ENCODE measurements at places on chromosomes 2 and 18.

GRCh38 chr2:42787788-42788477 lies 4.5 kb downstream of the HAAO start:
- DNase-seq = no peak

- no peak for DNase-seq
These were observed 516.7 kb downstream of the ERBB4 start for GRCh38 chr2:212021947-212022346.

DNA sequence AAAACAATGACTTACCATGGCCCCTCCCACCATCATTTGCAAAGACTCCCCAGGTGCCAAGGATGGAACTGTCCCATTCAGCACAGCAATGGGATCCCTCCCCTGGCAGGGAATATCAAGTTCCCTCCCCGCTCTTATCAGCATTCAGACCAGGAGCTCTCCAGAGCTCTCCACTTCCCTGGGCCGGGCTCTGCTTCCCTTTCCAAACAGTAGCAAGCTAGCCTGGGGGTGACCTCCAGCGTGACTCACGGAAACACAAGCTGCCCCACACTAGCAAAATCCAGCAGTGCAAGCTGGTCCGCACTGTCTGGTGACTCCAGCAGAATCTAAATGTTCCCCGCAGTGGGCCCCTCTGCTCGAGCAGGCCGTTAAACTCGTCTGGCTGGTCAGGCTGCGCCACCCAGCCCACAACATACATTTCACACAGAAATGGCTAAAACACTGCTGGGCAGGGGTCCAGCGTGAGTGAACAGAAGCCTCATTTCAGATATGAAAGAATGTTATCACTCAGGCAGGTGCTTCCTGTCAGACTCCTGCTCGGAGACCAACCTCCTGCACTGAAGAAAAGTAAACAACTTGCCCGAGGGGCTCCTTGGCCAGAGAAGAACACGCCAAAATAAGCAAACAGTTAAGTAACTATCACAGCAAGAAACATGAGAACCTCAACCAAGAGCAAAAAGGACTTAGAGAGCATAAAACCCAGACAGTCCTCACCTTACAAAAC lies 33.9 kb downstream of the STAT1 start:
- DNase-seq = no peak

DNA sequence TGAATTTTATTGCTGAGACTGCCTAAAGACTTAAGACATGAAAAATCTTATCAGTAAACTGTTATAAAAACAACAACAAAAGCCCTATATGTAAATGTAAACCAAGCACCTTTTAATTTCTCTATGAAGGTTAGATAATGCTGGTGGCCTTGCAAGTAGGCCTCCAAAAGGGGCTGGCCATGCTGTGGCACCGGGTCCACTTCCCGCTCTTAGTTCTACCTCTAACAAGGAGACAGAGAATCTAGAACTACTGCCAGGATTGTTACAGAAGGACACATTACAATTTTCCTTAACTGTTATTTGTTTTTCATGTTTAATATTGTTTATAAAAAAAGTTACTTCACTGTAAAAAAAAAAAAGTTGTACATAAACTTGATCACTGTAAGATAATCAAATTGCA lies 49.0 kb downstream of the UGP2 start:
- no peak for DNase-seq

GRCh38 chr2:70258532-70258875 lies 567 bp downstream of the PCYOX1 start:
- DNase-seq = no peak

GRCh38 chr18:56460581-56460980 lies 177.8 kb downstream of the TXNL1 start:
- no peak for DNase-seq

GRCh38 chr2:88220718-88221117 lies 50.6 kb downstream of the THNSL2 start:
- DNase-seq = no peak

DNA sequence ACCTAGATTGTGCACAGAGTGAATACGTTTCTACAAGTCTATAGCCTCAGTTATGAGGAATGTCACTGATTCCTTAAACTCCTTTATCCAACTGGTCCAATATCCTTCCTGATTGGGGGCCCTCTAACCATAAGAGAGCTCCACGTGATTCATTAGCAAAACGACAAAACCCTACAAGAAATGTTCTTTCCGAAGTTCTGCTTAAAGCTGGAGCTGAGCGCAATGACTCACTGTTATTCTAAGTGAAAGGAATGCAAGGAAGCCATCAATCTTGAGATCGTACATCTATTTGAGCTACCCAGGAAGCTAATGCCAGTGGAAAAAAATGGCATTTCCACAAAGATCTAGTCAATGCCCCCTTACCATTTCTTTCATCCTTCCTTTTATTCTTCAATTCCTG lies 354.9 kb upstream of the CDH20 start:
- DNase-seq = no peak

Data from GM20000 (cell line).